ENCODE measurements at places on chromosomes 16 and 17.

DNA sequence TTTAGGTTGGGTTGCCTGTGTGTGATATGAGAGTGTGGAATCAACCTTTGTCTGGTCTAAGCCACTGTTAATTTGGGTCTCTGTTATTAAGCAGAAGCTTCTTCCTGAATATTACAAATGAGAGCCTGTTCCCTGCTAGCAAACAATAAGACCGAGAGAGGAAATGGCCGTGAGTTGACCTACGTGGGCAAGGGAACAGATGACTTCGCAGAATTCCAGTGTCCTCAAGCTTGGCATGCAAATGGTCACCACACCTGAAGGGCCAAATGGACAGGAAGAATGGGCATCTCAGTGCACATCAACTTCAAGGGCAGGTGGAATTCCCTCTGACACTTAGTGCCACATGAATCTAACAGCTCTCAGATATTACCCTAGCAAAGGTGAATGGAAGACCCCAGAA, 250.8 kb upstream of the FOXF1 start:
- no peak for DNase-seq

DNA sequence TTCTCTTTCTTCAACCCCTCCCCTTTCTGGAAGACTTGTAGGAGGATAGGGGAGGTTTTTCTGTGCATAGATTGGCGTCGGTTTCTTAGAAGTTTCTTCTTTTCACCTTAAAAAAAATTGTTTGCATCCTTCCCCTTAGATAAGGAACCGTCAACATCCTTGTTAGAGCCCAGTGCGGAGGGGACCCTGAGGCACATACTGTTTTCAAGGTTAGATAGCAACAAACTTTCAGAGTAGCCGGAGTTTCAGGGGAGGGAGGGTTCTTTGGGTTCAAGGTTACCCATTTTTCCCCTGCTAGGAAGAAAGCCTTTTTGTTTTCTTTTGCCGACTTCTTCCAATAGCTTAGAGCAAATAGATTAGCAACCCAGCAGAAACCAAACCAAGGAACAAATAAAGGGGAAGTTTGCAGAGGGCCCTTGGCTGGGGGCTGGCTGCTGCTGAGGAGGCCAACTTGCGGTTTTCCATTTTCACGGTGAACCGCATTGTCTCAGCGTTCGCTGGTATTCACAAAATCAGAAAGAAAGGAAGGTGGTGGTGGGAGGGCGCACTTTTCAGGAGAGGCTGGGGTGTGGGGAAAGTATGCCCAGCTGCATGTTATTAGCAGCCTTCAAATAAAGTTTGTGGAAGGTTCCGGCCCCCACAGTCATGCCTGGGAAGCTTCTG, 28.8 kb downstream of the MSI2 start:
- peak; percentile 49 for DNase-seq

GRCh38 chr16:49620158-49620868, 235.6 kb downstream of the ZNF423 start:
- DNase-seq, result no peak

- DNase-seq, result no peak
Measured at GRCh38 chr17:80952291-80952690, 39.4 kb upstream of the CHMP6 start.

GRCh38 chr16:72480911-72481310, 309.0 kb upstream of the PMFBP1 start:
- no peak for DNase-seq

DNA sequence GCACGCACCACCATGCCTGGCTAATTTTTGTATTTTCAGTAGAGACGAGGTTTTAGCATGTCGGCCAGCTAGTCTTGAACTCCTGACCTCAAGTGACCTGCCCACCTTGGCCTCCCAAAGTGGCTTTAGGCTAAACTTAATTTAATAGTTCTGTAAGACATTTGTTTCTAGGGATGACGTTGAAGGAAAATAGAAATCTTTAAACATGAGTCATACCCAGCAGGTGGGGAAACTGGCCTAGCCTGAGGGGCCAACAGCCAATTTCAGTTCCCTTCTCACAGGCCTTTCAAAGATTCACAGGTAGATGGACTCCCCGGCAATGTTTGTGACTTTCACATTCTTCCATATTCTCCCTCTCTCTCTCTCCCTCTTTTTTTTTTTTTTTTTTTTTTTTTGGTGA, 18.1 kb upstream of the ITPRIPL2 start:
- DNase-seq, result no peak
